EH (cell line): ENCODE measurements at places on chromosomes 12 and 14.

DNA sequence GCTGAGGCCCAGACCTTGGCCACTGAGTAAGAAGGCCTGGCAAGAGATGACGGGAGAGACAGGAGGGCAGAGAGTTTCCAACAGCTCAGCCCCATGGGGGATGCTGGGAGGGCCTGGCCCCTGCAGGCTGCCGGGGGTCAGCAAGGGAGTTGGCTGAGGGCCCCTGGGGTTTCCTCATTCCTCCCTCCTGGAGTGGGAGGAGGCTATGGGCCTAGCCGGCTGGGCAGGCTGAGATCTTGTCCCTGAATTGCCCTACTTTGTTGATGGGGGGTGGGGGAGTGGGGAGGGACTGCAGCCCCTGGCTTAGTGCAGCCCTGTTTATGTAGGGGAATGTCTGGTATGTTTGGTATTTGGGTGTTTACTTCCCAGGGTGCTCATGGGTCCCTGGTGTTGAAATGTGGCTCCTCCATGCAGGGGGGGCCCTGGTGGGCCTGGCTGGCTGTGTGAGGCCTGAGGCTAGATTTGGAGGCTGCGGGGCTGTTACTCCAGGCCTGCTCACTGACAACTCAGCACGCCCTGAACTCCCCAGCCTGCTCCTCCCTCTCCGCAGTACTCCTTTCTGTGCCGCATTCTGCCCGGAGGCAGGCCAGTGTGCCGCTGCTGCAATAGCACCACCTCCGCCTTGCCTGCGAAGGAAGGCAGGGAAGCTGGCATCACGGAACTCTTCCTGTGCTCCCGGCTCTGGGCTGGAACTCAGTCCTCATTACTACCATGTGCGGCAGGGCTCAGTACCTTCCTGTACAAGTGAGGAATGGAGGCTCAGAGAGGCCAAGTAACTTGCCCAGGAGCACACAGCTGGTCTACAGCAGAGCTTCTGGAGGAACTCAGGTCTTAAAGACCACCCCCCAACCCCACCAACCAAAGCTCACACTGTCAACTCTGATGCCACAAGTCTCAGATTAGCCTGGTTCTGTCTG, 25.3 kb downstream of the JDP2 start:
- peak; percentile 99 for DNase-seq

GRCh38 chr12:7068994-7069346, 8.5 kb downstream of the C1S start:
- DNase-seq: no peak

- DNase-seq: no peak
Observed at GRCh38 chr12:59500335-59500734, 95.5 kb upstream of the SLC16A7 start.

DNA sequence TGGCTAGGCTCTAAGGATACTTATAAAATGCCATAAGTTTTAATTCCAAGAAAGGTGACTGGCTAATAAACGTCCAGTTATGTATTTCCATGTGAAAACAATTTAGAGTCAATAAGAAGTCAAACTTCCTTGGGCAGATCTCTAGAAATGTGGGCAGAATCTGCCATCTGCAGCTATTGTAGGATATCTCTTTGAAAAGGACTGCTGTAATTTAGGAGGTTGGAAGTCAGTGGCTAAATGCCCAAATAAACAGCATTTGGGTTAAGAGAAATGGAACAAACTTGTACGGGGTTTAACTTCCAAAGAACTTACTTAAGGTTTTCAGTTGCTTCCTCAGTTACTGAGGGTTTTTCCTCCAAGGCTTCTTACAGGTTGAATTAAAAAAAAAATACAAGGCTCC, 121.6 kb downstream of the FIGNL2 start:
- DNase-seq: peak; percentile 11
